HS-27A (cell line): ENCODE measurements at places on chromosomes 6 and 20.

- no peak for DNase-seq
Observed at GRCh38 chr6:108476376-108476775, 84.3 kb upstream of the FOXO3 start.

- DNase-seq: no peak
Observed at GRCh38 chr6:118881440-118882313, 12.3 kb upstream of the ASF1A start.

- no peak for DNase-seq
Observed at GRCh38 chr6:150288456-150288855, 80.4 kb upstream of the IYD start.

DNA sequence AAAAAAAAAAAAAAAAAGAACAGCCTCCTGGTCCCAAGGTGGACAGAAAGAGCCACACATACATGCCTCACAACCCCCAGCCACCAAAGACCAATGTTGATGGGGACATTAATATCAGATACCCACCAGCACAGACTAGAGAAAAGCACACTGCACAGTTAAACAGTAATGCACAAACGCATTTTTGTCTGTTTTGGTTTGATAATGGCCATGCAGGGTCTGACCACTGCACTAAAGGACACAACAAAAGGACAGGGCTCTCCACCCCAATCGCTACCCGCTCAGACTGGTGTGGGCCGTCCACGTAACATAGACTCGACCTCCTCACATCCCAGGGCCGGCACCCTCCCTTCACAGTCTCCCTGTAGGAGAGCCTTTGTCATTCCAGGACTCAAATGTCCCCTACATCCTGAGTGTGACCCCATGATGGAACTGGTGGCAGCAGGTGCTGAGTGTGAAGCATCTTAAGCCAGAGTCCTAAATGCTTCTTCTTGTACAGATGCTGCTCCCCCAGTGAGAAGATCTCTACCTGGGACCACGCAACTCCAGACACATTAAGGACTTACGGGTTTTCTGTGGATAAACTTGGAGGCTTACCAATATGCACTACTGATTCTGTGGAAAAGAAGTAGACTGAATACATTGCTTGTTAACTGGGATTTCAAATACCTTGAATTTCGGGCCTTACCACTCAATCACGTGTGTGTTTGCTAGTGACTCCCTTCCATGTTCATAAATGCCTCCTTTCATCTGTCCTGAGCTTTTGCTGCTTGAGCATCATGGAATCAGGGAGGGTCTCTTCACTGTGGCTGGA is 28.0 kb downstream of the RRBP1 start:
- DNase-seq: no peak
